ENCODE measurements at places on chromosomes 16 and 17.

DNA sequence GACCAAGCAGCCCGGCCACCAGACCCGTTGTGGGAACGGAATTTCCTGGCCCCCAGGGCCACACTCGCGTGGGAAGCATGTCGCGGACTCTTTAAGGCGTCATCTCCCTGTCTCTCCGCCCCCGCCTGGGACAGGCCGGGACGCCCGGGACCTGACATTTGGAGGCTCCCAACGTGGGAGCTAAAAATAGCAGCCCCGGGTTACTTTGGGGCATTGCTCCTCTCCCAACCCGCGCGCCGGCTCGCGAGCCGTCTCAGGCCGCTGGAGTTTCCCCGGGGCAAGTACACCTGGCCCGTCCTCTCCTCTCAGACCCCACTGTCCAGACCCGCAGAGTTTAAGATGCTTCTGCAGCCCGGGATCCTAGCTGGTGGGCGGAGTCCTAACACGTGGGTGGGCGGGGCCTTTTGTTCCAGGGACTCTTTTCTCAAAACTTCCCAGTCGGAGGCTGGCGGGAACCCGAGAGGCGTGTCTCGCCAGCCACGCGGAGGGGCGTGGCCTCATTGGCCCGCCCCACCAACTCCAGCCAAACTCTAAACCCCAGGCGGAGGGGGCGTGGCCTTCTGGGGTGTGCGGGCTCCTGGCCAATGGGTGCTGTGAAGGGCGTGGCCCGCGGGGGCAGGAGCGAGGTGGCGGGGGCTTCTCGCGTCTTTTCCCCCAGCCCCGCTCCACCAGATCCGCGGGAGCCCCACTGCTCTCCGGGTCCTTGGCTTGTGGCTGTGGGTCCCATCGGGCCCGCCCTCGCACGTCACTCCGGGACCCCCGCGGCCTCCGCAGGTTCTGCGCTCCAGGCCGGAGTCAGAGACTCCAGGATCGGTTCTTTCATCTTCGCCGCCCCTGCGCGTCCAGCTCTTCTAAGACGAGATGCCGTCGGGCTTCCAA, at the start of gene SLC2A4:
Gene SLC2A4, plus strand, starts transcription at position 645 of the 879 bp plus-strand sequence. Its CDS starts 217 bp downstream, at position 862.
- no peak within 1 kb of the TSS for H3K27ac ChIP-seq
- no peaks in the 10 kb centered on the region for H3K36me3 ChIP-seq
- DNase-seq, result peak; percentile 59
- H3K27me3 ChIP-seq, result no peaks in the 10 kb centered on the region
- peaks cover 26% of the 10 kb centered on the region for H3K4me1 ChIP-seq

GRCh38 chr17:7712111-7712771, 5.3 kb upstream of the DNAH2 start:
- peaks cover 15% of the 10 kb centered on the region for H3K4me1 ChIP-seq
- no peak for DNase-seq
- H3K4me3 ChIP-seq, result no peak overlapping the region
- H3K36me3 ChIP-seq, result no peaks in the 10 kb centered on the region
- no peak overlapping the region for H3K27ac ChIP-seq
- no peaks in the 10 kb centered on the region for H3K27me3 ChIP-seq

DNA sequence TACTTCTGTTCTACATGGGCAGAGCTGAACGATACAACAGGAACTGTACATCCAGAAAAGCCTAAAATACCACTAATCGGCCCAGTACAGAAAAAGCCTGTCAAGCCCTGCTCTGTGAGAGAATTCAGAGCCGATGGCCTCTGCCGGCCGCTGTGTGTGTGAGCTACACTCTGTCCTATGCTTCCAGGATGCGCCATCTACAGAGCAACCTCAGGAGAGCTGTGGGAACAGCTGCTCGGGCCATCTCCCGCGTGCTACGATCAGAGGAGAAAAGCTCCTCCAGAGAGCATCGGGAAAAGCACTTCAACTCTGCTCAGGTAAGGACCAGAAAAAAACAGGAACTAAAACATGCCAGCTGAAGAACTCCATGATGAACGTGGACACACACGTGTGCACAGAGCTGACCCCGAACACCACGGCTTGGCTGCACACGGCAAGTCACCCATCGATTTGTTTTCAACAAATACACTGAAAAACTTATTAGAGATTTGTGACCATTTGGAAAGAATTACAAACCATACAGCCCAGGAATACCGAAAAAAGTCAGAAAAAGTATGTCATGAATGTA, 115.9 kb downstream of the ANKRD11 start:
- peaks cover 2% of the 10 kb centered on the region for H3K4me1 ChIP-seq
- H3K27me3 ChIP-seq, result no peaks in the 10 kb centered on the region
- DNase-seq, result no peak
- no peak overlapping the region for H3K27ac ChIP-seq
- H3K4me3 ChIP-seq, result no peak overlapping the region

DNA sequence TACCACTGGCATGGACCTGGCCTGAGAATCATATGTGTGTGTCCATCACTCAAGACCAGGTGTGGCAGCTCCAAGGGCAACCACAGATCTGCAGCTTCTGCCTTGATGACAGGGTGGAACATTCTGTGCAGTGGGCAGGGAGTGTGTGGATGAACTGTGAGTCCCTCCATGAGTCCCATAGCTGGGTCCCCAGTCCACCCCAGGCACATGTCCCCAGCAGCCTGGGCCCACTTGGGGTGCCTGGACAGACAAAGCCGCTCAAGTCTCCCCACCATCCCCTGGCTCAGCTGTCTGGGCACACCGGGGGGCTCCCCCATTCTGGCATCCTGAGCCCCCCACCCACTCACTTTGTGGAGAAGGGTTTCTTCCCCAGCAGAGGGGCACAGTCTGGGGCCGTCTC, 4.6 kb upstream of the KRT16 start:
- H3K4me1 ChIP-seq, result no peaks in the 10 kb centered on the region
- no peak for DNase-seq
- peaks cover 34% of the 10 kb centered on the region for H3K27me3 ChIP-seq
- H3K4me3 ChIP-seq, result no peak overlapping the region

GRCh38 chr16:62034231-62035114, 1.8 kb downstream of the CDH8 start:
- peaks cover 29% of the 10 kb centered on the region for H3K27me3 ChIP-seq
- no peak overlapping the region for H3K27ac ChIP-seq
- DNase-seq, result no peak
- no peaks in the 10 kb centered on the region for H3K4me1 ChIP-seq

- H3K36me3 ChIP-seq, result no peaks in the 10 kb centered on the region
- no peak overlapping the region for H3K4me3 ChIP-seq
- no peak overlapping the region for H3K27ac ChIP-seq
These were observed 219.5 kb downstream of the MSI2 start for GRCh38 chr17:57475796-57476195.

- peaks cover 22% of the 10 kb centered on the region for H3K4me1 ChIP-seq
- H3K27me3 ChIP-seq, result no peaks in the 10 kb centered on the region
- H3K36me3 ChIP-seq, result peaks cover 33% of the 10 kb centered on the region
- no peak overlapping the region for H3K4me3 ChIP-seq
These were observed 4.0 kb upstream of the CDC6 start for GRCh38 chr17:40283662-40284061.

DNA sequence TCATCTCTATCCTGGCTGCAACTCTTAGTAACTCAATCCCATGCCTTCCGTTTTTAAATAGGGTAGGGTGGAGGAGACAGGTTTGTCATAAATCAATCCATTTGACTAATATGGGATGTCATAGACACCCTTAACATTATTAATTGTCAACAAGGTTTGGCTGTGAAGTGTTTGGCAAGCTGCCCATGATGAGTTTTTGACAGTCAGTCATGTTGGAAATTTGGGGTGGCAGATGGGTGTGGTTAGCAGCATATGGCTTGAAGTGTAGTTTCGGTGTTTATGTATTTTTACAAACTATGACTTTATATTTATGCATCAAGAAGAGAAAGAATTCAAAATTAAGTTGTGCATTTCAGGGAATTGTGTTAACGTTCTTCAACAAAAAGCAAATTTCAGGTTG, 221.8 kb upstream of the CDH5 start:
- no peak for DNase-seq
- no peaks in the 10 kb centered on the region for H3K4me1 ChIP-seq
- H3K4me3 ChIP-seq, result no peak overlapping the region
- H3K27me3 ChIP-seq, result peaks cover 11% of the 10 kb centered on the region

- H3K4me1 ChIP-seq, result no peaks in the 10 kb centered on the region
- H3K4me3 ChIP-seq, result no peak overlapping the region
- DNase-seq, result no peak
- no peaks in the 10 kb centered on the region for H3K36me3 ChIP-seq
- H3K27me3 ChIP-seq, result peaks cover 70% of the 10 kb centered on the region
These were observed 2.6 kb downstream of the PMP22 start for GRCh38 chr17:15262291-15263205.

- no peak overlapping the region for H3K4me3 ChIP-seq
- H3K36me3 ChIP-seq, result no peaks in the 10 kb centered on the region
- peaks cover 7% of the 10 kb centered on the region for H3K27me3 ChIP-seq
- no peak for DNase-seq
These were observed 108.4 kb upstream of the ZKSCAN2 start for GRCh38 chr16:25366078-25366477.

DNA sequence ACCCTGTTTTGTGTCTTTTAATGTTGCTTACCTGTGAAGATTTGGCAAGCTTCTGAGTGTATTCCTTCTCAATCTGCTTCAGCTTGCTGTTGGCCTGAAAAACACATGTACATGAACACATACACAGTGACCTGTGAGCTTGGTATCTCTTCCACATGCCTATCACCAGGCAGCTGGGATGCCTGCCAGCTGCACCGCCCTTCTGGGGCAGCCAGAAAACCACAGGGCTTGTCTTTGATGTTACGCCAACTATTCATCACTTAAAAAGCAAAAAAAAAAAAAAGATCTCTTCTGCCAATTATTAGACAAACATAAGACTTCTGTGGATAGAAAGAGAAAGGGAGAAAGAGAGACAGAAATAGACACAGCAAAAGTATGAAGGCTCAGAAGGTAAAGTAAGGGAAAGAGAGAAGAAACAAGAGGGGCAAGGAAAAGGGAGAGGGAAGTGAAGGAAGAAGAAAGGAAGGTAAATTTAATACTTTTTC, 189.2 kb upstream of the AXIN2 start:
- no peak overlapping the region for H3K4me3 ChIP-seq
- H3K27ac ChIP-seq, result no peak overlapping the region
- no peaks in the 10 kb centered on the region for H3K36me3 ChIP-seq
- peaks cover 21% of the 10 kb centered on the region for H3K4me1 ChIP-seq
- DNase-seq, result peak; percentile 47

- no peak overlapping the region for H3K27ac ChIP-seq
- H3K27me3 ChIP-seq, result no peaks in the 10 kb centered on the region
- H3K36me3 ChIP-seq, result no peaks in the 10 kb centered on the region
These were observed 58.6 kb upstream of the SHISA6 start for GRCh38 chr17:11182430-11182829.

DNA sequence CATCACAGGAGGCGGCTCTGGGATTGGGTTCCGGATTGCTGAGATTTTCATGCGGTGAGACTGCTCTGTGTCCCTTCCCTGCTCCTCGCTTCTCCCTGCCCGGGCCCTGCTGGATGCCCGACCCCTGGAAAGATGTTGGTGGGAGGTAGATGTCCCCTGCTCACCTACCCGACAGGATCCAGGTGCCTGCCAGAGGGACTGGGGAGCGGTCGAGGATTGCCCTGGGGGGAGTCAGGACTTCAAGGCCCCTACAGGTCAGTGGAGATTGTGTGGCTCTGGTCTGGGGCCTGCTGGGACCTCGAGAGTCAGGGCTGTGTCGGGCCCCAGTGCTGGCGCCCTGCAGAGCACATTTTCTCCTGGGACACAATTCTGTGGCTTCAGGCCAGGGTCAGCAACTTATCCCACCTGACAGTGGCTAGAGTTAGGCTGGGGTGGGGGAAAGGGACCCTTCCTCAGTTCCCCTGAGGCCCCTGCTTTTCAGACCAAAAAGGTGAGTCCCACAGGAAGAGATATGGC, 3.3 kb downstream of the DECR2 start:
- H3K4me1 ChIP-seq, result no peaks in the 10 kb centered on the region
- no peak overlapping the region for H3K27ac ChIP-seq
- no peak overlapping the region for H3K4me3 ChIP-seq

- H3K27ac ChIP-seq, result no peak overlapping the region
- peaks cover 19% of the 10 kb centered on the region for H3K36me3 ChIP-seq
- H3K4me3 ChIP-seq, result no peak overlapping the region
- DNase-seq, result no peak
- H3K27me3 ChIP-seq, result no peaks in the 10 kb centered on the region
These were observed 73.9 kb downstream of the CEP95 start for GRCh38 chr17:64580384-64581315.

- H3K36me3 ChIP-seq, result no peaks in the 10 kb centered on the region
- no peak overlapping the region for H3K4me3 ChIP-seq
- DNase-seq, result no peak
- H3K4me1 ChIP-seq, result no peaks in the 10 kb centered on the region
These were observed 53.2 kb upstream of the MRTFB start for GRCh38 chr16:14017886-14018285.

- peaks cover 73% of the 10 kb centered on the region for H3K4me1 ChIP-seq
- peaks cover 7% of the 10 kb centered on the region for H3K27me3 ChIP-seq
- H3K4me3 ChIP-seq, result peak overlapping the region; percentile 44
- H3K27ac ChIP-seq, result peak overlapping the region; percentile 94
- no peak for DNase-seq
These were observed 4.7 kb downstream of the NOD2 start for GRCh38 chr16:50697881-50698767.

DNA sequence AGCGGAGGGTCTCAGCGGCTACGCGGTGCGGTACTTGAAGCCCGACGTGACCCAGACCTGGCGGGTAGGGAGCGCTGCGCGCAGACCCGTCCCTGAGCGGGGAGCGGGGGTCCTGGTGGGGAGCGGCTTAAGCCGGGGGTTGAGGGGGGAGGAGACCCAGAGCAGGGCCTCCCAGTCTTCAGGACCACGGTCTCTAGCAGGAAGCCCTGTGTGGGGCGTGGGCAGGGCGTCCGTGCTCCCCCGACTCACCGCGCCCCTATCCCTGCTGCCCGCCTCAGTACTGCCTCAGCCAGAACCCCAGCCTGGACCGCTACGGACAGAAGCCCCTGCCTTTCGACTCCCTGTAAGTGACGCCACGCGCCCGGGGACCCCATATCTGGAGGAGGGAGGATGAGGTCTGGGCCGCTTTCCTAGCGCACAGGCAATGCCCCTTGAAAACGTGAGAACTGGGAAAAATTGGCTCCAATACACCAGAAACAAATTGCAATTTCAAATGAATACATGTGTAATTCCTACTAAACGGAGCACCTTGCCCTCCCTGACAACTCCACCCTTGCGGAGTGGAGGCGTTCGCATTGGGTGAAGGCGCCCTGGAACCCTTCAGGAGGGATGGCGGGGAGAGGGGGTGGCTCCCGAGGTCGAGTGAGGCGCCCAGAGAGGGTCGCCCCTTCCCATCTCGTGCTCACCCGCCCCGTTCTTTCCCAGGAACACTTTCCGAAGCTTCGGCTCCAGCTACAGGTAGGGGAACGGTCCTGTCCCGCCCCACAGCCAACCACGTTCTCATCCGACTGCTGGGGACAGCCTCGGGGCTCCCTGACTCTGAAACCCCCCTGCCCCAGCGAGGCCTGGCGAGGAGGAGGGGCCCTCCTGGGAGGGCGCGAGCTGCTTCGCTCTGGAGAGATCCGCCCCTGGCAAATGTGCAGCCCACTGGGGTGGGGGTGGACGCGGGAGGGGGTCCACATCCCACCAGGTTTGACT, 14.6 kb upstream of the CNGB1 start:
- peak overlapping the region; percentile 58 for H3K4me3 ChIP-seq
- H3K4me1 ChIP-seq, result peaks cover 3% of the 10 kb centered on the region
- peak overlapping the region; percentile 54 for H3K27ac ChIP-seq
- no peak for DNase-seq

GRCh38 chr16:78105517-78105916, 6.1 kb downstream of the WWOX start:
- H3K4me3 ChIP-seq, result no peak overlapping the region
- no peaks in the 10 kb centered on the region for H3K27me3 ChIP-seq
- H3K4me1 ChIP-seq, result peaks cover 11% of the 10 kb centered on the region
- no peak overlapping the region for H3K27ac ChIP-seq
- H3K36me3 ChIP-seq, result peaks cover 7% of the 10 kb centered on the region

Measured in T-cell (primary cell).